ENCODE measurements at places on chromosomes 6 and 20. TPM values are rescaled to one million over a fixed set of nuclear protein-coding genes. Genes with fewer than 3 reads are reported as not detected.

Gene CALHM4
- total RNA-seq, result not detected

Gene MYLK2
- 0.55 TPM for total RNA-seq

Gene TENT5A
- total RNA-seq, result 1.0 TPM

Gene NR2E1
- total RNA-seq, result 0.09 TPM

Gene LPA
- total RNA-seq, result 0.05 TPM

Gene SLC52A3
- 0.51 TPM for total RNA-seq

Gene MCCD1
- total RNA-seq, result not detected

Gene ZKSCAN8
- total RNA-seq, result 3.7 TPM

Gene FAM184A
- total RNA-seq, result not detected

Gene GMPR
- total RNA-seq, result 3.8 TPM

Gene SUMO4
- not detected for total RNA-seq

Gene SYNDIG1
- total RNA-seq, result 2.0 TPM

Gene CST4
- total RNA-seq, result not detected
